ENCODE measurements at places on chromosomes 5 and 9. TPM values are rescaled to one million over a fixed set of nuclear protein-coding genes. Genes with fewer than 3 reads are reported as not detected.

The PRLR gene
- total RNA-seq, result not detected

The AGXT2 gene
- total RNA-seq, result not detected

GRCh38 chr9:5626727-5627634 is 1.9 kb upstream of the RIC1 start:
- peak; percentile 75 for DNase-seq

DNA sequence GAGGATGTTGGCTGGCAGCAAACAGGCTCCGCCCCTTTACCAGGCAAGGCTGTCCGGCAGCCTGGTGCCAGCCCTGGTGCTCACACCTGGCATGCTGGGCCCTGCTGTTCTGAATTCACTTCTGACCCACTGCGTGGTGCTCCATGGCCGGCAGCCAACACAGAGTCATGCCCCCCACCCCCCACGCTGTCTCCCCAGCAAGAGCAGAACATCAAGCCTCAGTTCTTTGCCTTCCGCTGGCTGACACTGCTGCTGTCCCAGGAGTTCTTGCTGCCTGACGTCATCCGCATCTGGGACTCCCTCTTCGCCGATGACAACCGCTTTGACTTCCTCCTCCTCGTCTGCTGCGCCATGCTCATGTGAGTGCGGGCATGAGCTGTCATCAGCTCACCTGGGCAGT is 12.6 kb upstream of the ENDOG start:
- DNase-seq, result no peak

- DNase-seq, result no peak
These were observed 33.8 kb downstream of the MRPL36 start for GRCh38 chr5:1765880-1766235.

The PPP3R2 gene
- not detected for total RNA-seq

The PCDHGA8 gene
- total RNA-seq, result not detected

The FOXD4 gene
- not detected for total RNA-seq

DNA sequence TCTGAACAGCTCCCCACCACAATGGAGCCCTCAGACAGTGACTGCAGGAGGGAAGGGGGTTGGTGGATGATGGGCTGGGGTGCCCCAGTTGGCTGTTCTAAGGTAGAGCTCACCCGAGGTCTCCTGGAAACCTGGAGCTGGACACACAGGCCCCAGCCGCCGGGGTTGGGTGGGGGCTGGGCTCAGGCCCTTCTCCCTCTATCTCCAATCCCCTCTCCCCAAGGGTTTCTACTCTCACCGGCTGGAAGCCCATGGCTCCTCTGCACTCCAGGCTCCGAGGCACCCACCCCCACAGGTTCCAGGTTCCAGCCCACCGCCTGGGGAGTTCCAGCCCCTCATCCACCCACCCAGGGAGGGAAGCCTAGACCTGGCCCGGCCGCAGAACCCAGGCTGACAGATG is 766 bp downstream of the NR5A1 start:
- no peak for DNase-seq

DNA sequence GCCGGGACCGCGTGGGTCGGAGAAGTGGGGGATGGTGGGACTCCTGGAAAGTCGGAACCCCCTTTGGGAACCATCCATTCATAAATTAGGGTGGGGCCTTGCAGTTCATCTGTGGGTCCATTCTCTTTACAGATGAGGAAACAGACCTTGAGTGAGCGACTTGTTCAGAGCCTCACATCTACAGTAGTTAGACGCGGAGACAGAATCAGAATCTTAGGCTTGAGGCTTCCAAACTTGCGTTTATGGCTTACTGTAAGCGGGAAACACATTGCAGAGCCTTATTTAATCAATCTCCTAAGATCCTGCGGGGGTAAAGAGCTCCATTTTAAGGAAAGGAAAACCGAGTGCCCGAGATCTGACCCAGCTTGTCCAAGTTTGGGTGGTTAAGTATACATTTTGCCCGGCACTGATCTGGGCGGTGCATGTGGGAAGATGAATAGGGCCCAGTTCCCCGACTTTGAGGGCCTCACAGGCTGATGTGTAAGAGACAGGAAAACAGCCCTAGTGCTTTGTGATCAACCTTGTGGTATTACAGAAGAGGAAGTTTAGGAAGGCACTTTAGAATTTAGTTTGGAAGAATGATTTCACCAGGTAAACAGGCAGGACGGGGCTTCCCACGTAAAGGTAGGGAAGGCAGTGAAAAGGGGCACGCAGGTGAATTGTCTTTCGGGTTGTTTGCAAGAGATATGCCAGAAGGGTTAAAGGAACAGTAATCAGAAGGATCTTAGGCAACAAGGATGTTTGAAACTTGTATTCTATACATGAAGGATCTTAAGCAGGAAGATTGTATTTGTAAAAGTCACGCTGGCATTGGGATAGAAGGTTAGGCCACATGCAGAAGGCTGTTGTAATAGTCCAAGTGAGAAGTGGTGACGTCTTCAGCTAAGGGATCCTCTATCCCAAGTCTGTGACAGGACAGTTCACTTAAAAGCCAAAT is 744 bp downstream of the TARS1 start:
- peak; percentile 52 for DNase-seq

DNA sequence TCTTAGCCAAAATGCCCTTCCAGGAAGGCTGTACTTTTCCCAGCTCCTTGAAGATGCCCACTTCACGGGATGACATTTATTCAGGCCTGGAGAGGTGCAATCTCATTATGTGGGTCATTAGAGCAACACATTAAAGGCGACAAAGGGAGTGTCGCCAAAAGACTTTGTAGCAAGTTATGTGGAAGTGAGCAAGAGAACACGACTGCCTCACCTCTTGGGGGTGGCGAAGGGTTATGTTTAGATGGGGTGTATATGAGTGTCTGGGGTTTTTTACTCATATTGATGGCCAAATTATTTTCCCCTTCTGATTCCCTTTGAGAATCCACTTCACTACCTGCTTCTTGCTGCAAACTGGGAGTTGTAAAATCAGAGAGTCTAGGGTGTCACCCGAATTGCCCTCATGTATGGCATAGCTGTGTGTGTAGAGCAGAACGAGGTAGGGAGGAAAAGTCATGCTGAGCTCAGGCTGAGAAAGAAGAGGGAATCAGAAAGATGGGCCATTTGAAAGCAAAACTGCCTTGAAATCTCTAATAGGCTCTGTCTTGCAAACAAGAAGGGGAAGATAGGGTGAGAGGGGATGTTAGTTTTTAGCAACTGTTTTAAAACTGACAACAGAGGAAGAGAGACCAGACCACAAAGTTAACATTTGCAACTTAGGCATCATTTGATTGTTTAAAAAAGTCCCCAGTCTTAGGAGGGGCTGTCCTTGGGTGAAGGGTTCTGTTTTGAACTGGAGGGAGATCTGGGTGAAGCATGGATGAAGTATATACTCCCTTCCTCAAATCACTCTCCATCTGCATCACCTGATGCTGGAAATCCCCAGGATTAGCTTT is 97.1 kb upstream of the IL12B start:
- DNase-seq, result no peak

The SLC46A2 gene
- not detected for total RNA-seq

The KIF12 gene
- not detected for total RNA-seq

The SLC25A2 gene
- total RNA-seq, result 0.19 TPM

- no peak for DNase-seq
These were observed 162.7 kb upstream of the NFIL3 start for GRCh38 chr9:91586282-91586681.

The SMIM33 gene
- total RNA-seq, result 1.5 TPM

DNA sequence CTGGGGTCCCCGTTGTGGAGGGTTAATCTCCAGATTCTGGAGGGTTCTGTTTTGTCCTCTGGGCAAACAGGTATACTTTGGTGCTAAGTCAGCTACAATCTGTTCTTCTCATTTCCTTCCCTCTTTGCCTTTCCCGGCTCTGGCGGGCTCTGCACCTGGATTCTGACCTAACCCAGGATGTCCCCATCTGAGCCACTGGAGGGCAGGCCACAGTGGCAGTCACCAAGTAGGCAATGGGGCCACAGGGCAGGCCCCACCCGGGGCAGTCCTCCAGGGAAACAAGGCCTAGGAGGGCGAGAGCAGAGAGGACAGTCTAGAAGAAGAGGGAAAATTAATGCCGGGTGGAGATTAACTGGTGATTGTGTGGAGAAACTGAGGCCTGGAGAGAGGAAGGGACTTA is 40.4 kb upstream of the HRH2 start:
- no peak for DNase-seq

The CCL28 gene
- total RNA-seq, result 7.6 TPM

DNA sequence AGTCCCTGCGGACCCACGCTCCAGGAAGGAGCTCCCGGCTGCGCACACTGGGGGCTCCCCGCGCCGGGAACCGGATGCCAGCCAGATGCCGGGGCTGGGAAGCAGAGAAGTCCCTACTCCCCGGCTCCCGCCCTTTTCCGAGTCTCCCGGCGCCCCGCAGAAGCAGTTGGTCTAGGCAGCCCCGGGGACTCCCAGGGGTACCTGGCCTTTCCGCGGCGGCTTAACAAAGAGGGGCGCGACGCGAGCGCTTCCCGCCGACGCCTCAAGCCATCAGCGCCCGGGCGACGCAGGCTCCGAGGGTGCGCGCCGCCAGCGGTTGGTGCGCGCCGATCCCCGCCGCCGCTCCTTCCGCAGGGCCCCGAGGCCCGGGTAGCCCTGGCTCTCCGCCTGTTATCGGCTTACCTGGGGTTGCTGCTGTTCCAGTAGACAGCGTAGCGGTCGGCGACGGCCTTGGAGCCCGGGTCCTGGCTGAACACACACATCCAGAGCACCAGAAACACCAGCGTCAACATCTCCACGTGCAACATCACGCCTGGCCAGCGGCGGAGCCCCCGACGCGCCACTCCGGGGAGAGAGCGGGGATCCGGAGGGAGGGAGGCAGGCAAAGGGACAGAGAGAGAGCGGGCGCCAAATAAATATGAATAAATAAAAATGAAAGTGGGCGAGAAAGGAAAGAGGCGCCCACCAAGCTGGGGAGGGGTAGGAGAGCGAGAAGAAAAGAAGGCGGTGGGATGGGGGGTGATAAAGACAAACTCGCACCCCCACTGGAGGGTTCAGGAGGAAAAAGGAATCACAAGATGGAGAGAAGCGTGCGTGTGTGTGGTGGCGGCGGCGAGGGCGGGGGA is 428 bp downstream of the EFNA5 start:
- DNase-seq, result peak; percentile 16

The RGS7BP gene
- not detected for total RNA-seq

The GABRP gene
- total RNA-seq, result not detected

GRCh38 chr5:127642949-127643348 is 5.9 kb upstream of the CTXN3 start:
- DNase-seq, result no peak

DNA sequence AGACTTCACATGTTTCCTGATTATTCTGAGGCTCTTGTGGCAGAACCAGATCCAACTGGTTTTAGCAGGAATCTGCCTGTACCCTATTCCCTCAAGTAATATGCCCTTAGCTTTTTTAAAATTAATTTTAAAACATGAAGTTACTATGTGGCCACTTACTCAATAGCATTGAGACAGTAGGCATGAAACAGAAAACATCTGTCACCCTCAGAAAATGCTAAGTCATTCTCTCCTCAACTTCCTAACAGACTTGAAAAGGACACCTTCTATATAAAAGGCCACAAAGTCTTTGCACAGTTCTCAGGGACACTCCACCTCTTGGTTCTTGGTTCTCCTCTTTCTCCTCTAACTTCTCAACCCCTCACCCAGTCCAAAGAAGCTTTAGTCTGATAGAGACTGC is 277.8 kb downstream of the RAB3C start:
- no peak for DNase-seq

GRCh38 chr9:101848485-101848919 is 110.1 kb upstream of the GRIN3A start:
- DNase-seq, result no peak

DNA sequence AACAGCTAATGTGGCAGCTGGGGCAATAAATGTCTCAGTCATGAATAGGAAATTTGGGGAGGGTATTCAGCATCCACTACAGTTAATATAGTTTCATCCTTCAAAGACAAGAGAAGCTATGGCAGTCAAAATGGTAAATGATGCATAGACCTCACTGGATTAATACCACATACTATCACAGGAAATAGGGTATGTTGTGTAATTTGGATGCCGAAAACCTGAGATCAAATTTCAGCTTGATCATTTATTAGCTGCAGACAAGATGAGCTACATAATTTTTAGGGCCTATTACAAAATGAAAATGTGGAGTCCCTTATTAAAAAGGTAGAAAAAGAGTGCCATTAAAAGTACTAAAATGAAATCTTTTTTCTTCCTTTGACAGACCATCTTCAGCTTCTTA is 112.6 kb upstream of the MTAP start:
- DNase-seq, result no peak

The ZNF883 gene
- total RNA-seq, result 0.22 TPM

The RPL12 gene
- total RNA-seq, result 2,331 TPM

The ABLIM3 gene
- total RNA-seq, result 0.10 TPM

The GABRA1 gene
- total RNA-seq, result not detected

DNA sequence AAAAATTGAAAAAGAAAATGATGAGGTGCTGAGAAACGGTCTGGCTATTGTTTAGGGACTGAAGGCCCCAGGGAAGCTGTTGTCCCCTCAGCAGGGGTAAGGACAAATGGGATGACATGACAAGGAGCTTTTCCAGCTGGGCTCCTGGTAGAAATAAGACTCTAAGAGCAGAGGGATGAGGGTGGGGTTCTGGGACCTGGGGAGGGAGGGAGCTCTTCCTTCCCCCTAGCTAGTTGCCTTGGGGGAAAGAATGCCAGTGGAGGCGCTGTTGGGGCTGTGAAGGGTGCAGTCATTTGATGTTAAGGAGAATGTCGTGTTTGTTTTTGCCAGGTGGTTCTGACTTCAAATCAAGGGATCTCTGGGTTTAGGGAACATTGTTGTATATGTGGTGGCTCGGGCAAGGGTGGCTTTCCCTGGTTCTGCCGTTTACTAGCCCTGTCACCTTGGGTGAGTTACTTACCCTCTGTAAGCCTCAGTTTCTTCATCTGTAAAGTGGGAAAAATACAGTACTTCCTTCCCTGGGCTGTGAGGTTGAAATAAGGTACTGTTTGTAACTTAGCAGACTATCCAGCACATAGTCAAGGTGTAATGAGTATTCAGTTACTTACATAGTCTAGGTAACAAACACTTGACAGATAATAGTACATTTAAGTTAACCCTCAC is 47.8 kb downstream of the WWC1 start:
- DNase-seq, result no peak

DNA sequence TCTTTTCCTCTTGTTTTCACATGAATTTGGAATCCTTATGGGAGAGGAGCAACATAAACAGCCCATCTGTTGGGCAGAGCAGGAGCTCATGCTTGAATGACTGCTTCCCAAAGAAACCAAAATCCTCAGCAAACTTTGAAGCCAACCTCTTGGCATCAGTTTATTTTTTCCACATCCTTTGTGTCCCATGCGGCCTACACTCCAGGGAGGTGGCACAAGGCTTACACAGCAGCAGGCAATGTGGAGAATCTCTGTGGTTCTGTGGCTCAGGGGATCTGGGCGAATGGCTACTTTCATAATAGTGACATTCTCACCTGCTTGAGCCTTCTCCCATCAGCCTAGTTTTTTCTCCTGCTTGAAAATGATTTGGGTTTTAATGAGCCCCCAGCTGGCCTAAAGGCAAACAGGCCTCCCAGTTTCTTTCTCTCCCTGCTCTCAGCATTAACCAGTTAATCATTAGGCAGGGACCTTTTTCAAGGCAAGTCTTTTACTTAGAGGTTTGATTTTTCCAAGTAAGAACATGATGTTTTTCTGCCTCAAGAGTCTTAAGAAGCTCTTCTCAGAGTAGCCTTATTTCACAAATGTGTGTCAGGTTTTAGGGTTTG is 370.3 kb downstream of the ARHGEF28 start:
- no peak for DNase-seq

- no peak for DNase-seq
These were observed 99.2 kb upstream of the SPATA31C2 start for GRCh38 chr9:88237479-88237961.

Data from activated CD4-positive, alpha-beta memory T cell treated with anti-CD3 and anti-CD28 coated beads for 36 hours (primary cell).